ENCODE measurements at places on chromosomes 13 and 19.

DNA sequence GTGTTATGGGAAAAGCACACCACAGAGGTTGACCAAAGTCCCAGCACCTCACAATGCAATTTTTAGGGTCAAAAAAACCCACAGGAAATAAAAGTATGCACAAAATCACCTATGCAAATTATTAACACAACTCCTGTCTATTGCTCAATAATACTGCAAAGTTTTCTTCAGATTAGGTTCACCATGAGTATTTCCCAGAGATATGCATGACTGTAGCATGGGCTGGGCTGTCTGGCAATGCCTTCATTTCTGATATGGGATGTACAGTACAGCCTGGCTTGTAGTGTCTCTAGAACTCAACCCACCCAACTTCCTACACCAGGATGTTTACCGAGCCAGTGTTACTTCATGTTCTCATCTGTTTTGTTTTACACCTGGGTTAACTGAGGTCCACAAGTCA, 698.7 kb upstream of the ARGLU1 start:
- no peak for ATAC-seq

DNA sequence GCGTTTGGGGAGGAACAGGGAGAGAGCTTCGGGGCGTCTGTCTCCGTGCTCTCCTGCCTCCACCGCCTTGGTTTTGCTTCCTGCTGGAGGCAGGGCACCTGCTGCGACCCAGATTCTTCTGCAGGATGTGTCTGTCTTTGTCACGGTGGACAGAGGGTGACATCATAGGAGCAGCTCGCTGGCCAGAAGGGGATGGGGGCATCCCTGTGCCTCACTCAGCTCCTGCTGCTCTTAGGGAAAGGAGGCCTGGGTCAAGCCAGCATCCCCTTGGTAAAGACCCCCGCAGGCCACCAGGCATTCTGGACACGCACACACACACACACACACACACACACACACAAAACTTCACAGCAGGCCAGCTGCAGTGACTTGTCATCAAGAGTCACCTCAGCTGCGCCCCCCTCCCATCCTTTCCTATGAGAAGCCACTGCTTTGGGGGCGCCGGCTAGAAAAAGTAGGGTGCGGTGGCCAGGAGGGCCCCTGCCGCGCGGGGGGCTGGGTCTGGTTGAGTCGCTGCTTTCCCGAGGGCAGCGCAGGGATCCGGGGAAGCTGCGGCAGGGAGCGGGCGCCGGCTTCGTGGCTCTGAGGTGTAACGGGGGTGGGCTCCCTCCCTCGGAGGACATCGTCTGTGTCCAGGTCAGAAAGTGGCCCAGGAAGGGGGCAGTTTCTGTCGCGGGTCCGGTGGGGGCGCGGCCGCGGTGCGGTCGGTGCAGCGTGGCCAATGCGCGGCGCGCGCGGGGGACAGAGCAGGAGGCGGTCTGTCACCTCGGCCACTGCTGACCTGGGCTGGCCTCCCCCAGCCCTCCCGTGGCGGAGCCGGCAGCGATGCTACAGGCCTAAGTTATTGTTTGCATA, 15.8 kb upstream of the NPAS1 start:
- no peak for ATAC-seq

DNA sequence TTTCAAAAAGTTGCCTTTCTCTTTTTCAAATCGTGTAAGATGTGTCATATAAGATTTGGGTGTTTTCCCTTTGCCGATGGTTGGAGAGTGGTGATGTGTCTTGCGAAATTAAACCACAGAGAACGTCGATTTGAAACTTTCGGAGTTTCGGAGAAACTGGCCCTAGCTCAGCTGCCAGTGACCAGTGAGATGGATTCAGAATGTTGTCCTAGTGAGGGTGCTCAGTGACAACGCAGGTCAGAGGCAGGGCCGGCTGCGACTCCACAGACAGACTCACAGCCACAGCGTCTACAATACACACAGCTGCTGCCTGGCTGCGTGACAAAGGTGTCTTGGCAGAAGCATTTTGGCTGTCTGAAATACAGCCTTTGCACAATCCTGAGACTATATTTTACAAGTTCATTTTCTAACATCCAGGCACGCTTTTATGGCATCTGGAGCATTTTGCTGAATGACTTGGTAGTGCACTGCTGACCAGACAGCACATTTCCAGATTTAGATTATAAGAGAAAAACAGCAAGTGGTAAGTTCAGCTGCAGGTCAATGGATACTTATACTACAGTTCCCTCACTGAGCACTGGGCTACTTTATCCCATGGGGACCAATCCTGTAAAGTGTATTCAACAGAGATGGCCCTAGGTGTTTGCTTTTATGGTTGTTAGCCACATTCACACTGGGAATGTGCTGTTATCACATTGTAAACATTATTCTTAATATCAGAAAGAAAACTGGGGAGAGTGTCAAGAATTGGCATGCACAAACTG, 207.5 kb downstream of the KCNRG start:
- ATAC-seq, result peak; percentile 28

- ATAC-seq, result no peak
These were observed 360.6 kb downstream of the TDRD3 start for GRCh38 chr13:60757501-60758215.

DNA sequence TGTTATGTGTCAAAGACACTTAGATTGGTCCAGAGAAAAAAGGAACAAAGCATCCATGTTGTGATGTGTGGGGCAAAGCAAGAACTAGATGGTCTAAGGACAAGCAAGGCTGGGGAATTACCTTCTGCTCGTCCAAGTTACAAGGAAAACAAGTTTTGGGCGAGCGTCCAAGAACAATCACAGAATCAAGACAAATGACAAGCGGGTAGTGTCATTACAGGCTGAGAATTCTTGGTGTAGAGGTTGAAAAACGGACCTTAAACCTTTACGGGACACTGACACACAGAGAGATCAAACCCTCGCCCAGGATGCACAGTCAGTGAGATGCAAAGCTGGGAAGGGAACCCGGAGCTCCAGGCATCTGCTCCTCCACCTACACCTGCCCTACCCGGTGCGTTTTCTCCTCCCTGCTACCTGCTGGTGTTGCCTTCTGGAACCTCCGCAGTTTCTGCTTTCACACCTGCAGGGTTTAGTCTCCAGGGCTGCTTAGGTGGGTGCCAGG, 515 bp upstream of the ZNF324B start:
- ATAC-seq, result peak; percentile 5

DNA sequence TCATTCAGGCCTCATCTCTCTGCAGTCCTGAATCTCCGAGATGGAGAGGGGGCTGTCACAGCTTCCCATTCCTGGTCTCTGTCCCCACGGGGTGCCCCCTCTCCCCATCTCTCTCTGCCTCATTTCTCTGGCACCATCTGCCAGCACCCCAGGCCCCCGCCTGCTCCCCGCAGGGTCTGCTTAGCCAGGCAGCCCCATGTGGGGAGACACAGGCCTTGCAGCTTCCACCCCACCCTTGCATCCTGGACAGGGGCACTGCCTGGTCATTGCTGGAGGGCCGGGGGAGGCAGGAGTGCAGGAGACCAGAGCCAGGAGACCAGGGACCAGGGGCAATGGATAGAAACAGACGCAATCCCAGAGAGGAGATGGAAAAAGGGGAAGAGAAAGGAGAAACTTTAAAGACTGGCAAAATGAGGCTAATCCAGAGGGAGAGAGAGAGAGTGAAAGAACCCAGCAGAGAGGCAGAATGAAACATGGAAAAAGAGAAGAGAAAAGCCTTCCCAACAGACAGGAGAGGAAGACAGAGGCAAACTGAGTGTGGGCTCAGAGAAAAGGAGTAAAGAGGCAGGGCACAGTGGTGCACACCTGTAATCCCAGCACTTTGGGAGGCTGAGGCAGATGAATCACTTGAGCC, 8.8 kb upstream of the GIPR start:
- no peak for ATAC-seq

DNA sequence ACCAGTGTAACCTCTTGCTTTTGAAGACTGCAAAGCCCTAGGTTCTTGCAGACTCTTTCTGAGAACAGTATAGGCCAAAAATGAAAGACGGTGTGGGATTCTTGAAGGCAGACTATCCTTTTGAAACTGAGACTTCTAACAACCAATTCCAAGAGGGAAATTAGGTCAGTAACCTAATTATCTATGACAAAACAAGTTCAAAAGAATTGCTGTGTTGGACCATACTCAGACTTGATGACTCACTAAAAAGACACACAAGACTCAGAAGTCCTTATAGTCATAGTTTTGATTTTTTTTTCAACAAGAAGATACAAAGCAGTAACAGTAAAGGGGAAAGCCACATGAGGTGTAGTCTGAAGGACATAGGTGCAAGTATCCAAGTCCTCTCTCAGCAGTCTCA, 624.0 kb upstream of the GPC6 start:
- no peak for ATAC-seq

DNA sequence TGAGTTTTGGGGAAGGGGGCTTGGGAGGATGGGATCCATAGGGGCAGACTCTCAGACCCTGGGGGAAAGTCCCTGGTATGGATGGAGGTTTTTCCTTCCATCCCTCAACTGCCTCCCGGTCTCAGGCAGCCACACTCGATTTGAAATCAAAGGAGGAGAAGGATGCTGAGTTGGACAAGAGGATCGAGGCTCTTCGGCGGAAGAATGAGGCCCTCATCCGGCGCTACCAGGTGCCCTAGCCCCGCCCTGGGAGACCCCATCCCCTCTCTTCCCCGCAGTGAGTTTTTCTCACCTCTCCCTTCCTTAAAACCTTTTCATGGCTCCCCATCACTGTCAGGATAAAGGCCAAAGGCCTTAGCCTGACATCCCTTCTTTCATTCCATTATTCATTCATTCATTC, 2.1 kb downstream of the CCDC9 start:
- no peak for ATAC-seq

DNA sequence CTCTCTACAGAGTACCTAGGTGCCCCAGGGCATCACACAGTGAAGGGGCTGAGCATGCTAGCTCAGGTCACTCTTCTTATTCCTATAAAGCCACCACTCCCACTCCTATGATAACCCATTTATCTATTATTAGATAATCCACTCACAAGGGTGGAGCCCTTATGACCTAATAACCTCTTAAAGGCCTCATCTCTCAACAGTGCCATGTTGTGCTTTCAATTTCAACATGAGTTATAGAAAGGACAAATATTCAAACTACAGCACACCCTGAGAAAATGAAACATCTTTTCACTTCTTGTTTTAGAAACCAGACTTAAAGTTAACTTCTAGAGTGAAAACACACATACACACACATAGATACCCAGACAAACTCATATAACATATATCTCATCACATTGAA, 1494.9 kb upstream of the MIR17HG start:
- no peak for ATAC-seq

- peak; percentile 2 for ATAC-seq
These were observed 767 bp upstream of the ZNF793 start for GRCh38 chr19:37505958-37506386.

DNA sequence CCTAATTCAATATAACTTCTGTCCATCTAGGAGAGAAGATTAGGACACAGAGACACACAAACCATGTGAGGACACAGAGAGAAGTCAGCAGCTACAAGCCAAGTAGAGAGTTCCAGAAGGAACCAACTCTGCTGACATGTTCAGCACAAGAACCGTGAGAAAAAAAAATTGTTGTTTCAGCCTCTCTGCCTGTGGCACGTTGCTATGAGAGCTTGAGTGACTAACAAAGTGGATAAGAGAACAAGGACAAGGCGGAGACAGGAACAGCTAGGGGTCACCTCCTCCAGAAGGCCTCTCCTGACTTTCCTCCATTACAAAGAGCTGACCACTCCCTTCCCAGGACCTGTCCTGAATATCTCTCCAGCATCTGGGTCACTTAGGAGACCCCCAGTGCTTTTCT, 5.6 kb upstream of the SIGLEC12 start:
- ATAC-seq, result no peak

All from activated CD4-positive, CD25-positive, alpha-beta regulatory T cell treated with anti-CD3 and anti-CD28 coated beads, Interleukin-2, amount 50 U/mL, for 24 hours (primary cell).